ENCODE measurements at places on chromosomes 1 and 21.
A peak's percentile ranks its signal among the peaks of the same experiment; 100 is the strongest.

- no peak for DNase-seq
Measured at GRCh38 chr21:25752416-25752815, 17.6 kb downstream of the GABPA start.

DNA sequence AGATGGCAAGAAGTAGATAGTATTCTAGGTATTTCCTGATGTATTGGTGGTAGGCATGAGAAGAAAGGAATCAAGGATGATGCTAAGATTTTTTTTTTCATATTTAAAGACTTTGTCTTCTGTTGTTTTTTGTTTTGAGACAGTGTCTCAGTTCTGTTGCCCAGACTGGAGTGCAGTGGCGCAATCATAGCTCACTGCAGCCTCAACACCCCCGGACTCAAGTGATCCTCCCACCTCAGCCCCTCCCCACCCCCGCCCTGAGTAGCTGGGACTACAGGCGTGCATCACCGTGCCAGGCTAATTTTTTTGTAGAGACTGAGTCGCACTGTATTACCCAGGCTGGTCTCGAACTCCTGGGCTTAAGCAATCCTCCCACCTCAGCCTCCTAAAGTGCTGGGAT, 2.8 kb upstream of the CAPZB start:
- no peak for DNase-seq

DNA sequence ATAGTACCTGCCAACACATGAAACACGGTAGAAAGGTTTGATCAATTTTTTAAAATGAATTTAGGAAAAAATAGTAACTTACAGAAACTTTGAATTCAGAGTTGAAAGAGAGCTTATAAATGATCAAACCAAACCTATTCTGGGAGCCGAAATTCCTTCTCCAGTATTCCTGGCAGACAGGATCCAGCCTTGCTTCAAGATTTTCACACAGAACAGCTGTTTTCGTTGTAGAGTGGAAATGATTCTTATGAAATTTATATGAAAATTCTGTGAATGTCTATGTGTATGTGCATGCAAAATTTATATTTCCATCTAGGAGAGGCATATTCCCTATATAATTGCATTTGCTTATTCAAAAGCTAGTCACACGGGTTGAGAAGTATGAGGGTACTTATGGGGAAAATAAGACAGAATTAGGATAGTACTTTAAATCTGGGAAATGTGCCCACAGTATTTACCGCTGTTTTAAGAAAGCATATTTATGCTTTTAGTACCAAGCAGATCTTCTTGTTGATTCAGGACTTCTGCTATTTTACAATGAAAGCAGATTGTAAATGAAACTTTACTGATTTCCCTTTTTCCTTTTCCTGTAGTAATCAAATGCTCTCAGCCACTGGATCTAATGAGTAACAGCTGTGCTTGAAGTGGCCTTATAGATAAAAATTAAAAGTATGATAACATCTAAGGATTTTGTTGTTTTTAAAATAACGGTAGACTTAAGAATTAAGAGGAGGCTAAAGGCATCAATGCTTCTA, 30.4 kb downstream of the PRRX1 start:
- no peak for DNase-seq

- DNase-seq = no peak
Measured at GRCh38 chr1:201487742-201488141, 18.8 kb upstream of the PHLDA3 start.

DNA sequence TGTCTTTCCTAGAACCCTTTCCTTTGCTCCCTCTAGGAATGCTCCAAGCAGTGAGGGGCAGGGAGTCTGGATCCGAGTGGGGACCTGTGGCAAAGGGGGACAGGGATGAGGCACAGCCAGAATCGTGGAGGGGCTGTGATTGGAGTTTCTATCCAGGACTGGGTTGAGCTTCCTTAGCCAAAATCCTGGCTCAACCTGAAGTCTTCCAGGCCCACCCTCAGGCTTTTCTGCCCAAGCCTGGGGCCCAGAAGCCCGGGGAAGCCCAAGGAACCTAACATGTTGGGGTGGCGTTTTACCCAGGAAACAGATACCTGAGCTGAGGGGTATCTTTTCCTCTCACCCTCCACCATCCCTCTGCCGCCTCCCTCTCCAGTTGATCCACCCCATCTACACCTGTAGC, 5.4 kb downstream of the MYOG start:
- DNase-seq = no peak

DNA sequence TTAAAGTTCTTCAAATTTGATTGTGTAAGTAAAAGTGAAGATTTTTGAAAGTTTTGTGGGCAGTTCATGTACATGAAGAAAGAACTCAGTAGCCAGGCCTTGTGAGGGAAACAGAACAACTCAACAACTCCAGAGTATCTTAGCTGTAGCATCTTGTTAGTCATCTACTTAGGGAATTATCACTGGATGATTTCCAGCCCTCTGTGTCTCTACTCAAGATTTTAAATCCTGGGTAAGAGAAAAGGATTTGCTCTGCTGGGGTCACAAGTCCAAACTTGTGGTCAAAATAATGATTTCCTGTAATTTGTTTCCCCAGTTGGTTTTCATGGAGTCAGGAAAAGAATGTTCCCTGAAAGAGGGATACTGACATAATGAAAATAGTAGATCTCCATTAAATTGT, 8.2 kb downstream of the OR10T2 start:
- DNase-seq = no peak

GRCh38 chr1:161777261-161777660, 11.1 kb downstream of the ATF6 start:
- no peak for DNase-seq

DNA sequence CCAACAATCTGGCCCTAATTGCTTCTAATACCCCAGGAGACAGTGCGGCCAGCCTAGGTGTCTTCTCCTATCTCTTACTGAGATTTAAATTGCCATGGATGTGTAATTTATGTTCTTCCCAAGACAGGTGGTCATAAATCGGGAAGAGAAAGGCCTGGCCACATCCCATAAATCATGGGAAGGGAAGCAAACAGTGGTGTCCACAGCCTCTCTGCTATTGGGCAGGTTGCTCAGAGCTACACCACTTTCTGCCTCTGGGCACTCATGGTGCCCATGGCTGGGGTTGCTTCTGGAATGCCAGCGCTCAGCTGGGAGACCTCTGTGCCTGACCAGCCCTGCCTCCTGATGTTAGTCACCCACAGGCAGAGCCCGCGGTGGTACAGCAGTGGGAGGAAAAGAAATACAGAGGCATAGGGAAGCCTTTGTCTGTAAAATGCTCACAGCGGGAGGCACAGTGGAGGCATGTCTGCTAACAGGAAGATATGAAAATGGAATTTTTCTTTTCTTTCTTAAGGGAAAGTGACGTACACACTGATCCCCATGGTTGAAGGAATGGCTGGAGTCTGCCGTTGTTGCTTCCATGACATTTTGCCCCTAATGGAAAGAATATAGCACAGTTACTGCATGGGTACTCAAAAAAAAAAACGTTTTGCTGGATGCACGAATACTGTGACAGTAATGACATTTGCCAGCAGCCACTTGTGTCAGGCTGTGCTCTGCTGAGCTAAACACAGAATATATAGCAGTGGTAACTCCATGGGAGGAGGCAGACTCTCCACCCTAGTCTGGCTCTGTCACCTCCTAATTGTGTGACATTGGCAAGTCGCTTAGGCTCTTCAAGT, 21.9 kb downstream of the MTARC1 start:
- no peak for DNase-seq

GRCh38 chr1:64469116-64469976, 583 bp upstream of the CACHD1 start:
- DNase-seq = peak; percentile 41

DNA sequence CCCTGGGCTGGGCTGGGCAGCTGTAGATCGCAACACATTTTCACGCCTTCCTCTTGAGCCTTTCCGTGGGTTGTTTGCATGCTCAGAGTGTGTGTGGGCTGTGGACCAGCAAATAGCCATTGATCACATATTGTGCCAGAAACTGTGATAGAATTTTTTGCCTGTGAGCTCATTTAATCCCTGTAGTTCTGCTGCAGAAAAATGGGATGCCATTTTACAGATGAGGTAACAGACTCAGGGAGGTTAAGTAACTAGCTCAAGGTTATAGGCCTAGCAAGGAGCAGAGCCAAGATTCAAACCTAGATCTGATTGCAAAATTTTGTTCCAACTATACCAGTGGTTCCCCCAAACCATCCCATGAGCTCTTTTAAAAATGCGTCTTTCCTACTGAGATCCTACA, 10.5 kb downstream of the SPATA46 start:
- no peak for DNase-seq

GRCh38 chr1:4395676-4396075, 258.7 kb upstream of the AJAP1 start:
- no peak for DNase-seq

DNA sequence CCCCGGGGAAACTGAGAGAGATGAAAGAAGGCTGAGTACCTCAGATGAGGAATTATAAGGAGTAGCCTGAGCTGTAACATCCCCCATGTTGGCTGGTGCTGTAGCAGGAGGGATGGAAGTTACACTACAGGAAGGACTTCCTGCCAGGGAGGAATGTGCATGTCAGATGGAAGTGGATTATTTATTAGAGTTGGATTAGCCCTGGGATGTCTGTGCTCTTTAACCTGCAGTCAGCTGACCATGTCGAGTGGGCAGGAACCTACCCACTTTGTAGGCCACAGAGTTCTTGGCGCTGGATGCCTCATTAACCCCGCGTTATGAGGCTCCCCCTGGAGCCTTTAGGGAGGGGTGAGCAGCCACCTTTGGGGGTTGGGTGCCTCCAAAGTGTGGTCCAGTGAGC, 757 bp upstream of the SEMA4A start:
- no peak for DNase-seq

DNA sequence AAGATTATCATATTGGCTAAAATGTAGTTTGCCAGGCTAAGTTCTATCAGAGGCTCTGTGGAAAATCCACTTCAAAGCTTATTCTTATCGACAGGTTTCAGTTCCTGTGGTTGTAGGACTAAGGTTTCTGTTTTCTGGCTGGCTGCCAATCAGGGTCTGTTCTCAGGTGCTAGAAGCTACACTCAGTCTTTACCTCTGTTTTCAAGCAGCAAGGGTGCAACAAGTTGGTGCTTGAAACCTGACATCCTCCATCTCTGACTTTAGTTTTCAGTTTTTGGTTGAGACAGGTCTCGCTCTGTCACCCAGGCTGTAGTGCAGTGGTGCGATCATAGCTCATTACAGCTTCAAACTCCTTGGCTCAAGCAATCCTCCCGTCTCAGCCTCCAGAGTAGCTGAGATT, 15.3 kb upstream of the TMCO2 start:
- no peak for DNase-seq

All from inflammatory macrophage treated with lipopolysaccharide for 1 hour (primary cell).